Ovary (tissue), 10 donors: ENCODE measurements at places on chromosomes 5 and 9. TPM values are rescaled to one million over a fixed set of nuclear protein-coding genes. Genes with fewer than 3 reads are reported as not detected.

DNA sequence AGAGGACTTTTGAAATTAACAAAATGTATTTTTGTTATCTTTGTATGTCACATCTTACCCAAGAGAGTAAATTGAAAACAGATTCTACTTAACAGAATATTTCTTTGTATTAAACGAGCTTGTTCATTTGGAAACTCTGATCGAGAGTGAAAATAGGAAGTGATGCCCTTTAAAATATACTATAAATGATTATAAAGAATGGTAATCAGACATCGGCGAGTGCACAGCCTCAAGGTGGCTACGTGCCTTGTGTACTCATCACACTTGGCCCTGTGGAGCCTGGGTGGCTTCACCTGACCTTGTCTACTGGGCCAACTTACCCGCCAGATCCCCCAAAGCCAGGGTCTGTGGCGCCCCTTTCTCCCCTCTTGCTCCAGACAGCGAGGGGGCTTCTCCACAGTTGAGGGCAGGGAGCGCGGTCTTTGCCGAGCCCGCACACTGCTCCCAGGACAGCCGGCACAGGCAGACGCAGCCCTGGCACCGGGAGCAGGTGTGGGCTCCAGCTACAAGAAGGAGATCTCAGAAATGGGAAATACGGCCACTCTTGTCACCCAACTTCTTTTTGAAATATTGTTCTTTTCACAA lies 243.2 kb downstream of the CEMIP2 start:
- no peak for DNase-seq

GRCh38 chr5:1431896-1432295 lies 13.3 kb downstream of the SLC6A3 start:
- no peak for DNase-seq

GRCh38 chr5:90547072-90547536 lies 11.5 kb upstream of the ADGRV1 start:
- DNase-seq = no peak

- no peak for DNase-seq
Observed at GRCh38 chr5:179373101-179373934, 28.1 kb upstream of the ADAMTS2 start.

GRCh38 chr5:127785098-127785927 lies 82.1 kb downstream of the CCDC192 start:
- no peak for DNase-seq

DNA sequence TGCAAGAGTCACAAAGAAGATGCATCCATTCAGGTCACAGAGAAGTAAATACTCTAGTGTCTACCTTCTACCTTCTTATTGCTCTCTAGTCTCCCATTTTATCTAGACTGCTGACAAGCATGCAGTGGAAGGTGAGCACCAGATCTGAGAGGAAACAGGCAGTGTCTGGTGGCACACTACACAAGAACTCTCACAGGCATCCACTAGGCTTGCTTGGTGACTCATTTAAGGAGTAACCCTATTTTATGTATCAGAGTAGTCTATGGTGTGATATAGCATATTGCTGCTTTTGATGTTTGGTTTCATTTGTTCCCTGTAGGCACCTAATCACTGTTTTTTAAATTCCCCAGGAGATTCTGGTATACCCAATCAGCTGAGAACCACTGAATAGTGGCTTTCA lies 1.6 kb upstream of the THBS4 start:
- no peak for DNase-seq

DNA sequence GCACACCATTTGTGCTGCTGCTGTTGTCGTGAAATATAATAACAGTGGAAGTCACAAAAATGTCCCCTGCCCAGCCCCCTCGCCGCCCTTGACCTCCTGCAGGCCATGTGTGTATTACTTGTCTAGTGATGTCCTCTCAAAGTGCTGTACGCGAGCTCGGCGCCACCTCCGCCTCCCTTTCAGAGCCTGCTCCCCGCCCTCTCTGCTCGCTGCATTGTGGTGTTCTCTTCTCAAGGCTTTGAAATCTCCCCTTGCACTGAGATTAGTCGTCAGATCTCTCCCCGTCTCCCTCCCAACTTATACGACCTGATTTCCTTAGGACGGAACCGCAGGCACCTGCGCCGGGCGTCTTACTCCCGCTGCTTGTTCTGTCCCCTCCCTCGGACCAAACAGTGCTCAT lies 14.7 kb upstream of the CFAP157 start:
- DNase-seq = no peak

DNA sequence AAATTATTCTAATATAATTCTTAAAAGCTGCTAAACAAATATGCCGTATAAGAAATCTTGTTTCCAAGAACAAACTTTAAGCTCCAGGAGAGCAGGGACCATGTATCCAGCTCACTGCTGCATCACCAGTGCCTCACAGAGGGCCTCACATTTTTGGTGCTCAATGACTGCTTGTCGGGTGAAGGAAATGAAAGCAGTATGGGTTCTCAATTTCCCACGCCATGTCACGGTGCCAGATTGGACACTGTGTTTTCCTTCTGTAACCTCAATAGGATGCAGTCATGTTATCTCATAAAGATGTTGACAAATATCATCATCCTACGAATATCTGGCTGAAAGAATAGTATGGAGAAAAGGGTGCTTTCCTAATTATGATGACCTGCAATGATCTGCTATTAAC lies 64.7 kb downstream of the POU5F2 start:
- no peak for DNase-seq

- no peak for DNase-seq
Observed at GRCh38 chr9:108078375-108078774, 588.8 kb upstream of the KLF4 start.

DNA sequence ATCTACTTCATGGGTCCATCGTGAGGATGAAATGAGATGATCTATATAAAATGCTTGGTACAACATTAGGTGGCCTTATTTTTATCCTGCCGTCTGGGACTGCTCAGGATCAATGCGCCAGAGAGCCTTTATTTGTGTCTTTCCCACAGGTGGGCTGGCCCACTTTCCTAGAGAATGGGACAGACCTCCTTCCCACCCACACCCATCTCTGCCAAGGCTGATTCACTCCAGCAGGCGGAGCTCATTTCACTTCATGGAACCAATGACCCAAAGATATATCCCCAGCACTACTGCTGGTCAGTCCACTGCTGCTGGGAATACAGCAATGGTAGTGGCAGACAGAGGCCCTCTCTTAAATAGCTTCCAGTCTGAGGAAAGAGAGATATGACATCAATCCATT lies 35.7 kb downstream of the TGFBI start:
- DNase-seq = no peak

DNA sequence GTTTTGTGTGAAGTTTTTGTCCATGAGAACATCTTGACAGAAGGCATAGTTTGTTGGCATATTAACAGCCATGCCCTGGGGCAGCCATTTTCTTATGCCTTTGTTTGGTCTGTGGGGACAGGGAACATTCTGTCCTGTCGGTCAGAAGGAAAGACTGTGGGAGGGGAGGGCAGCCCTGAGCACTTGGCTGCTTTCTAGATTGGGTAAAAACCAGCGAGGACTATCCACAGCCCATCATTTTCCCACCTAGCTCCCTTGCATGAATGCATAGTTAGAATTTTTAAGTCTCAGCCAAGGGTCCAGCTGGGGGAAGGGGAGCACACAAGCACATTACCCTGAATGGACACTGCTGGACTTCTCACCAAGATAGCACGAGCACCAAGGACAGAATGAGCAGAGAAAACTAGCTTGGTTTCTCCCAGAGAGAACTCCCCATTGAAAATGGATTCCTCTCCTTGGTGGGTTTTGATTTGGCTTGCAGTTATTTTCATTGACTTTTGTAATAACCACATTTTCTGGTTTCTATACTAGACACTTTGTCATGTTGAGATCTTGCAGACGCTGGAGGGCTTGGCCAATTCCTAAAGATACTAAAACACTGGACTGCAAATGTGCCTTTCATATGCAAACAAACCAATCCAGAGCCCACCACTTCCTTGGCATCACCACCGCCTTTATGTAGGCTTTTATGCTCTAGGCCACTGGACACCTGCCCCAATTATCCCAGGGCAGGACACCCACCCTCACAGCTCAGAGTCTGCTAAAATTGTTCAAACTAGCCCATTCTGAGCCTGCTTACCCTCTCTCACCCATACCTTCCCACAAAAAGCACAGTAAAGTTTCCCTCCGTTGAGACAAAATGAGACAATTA lies 129.9 kb downstream of the BOD1 start:
- no peak for DNase-seq

DNA sequence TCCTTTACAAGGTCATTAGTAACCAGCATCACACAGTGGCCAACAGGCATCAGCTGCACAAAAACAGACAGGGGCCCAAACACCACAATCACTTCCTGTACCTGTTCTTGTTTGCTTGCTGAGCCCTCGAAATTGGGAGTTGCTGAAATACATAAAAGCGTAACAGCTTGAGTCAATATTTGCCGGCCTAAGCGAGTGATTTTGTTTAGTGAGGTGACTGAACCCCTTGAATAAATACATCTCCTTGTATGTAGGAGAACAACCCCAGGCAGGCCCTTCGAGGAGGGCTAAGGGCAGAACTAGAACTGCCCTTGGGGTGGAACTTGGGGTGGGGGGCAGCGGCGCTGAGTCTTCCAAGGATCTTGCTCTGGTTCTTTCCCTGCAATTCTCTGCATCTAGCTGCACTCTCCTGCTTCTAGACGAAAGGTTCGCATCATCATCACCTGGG lies 502.5 kb downstream of the RASEF start:
- no peak for DNase-seq

The JAK2 gene
- total RNA-seq = 25.1 TPM

The PCDHGB4 gene
- 8.8 TPM for total RNA-seq

The CARD6 gene
- 2.7 TPM for total RNA-seq

The HEMGN gene
- total RNA-seq = not detected

The AK6 gene
- 27.0 TPM for total RNA-seq

The FAM219A gene
- 16.2 TPM for total RNA-seq

The GARNL3 gene
- total RNA-seq = 15.6 TPM

The CBY3 gene
- not detected for total RNA-seq
